GM12864 (cell line): ENCODE measurements at places on chromosomes 3 and 15.

DNA sequence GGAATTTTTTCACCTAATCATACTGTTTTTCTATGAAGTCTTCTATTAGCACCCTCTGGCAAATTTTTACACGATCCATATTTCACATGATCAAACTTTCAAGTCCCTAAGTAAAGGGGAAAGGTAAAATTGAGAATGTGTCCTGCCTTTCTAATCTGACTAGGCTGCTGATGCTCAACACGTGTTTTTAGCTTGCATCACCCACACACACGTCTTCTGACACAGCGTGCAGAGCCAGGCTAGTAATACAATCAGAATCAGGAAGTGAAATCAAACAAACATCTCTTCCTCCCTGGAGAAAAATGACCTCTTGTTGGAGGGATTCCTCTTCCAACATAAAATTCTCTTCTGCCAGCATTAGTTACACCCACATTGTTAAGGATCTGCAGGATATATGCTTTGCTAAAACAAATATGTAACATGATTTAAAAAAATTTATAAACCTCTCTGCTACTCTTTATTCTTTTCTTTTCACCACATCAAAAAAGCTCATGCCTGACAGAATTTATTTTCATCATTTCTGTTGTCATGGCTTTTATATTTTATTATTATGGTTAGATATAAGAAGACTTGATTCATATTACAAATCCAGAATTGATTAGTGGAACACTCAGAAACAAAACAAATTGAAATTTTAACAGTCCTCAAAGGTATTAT lies 122.4 kb downstream of the RAP2B start:
- DNase-seq = no peak

DNA sequence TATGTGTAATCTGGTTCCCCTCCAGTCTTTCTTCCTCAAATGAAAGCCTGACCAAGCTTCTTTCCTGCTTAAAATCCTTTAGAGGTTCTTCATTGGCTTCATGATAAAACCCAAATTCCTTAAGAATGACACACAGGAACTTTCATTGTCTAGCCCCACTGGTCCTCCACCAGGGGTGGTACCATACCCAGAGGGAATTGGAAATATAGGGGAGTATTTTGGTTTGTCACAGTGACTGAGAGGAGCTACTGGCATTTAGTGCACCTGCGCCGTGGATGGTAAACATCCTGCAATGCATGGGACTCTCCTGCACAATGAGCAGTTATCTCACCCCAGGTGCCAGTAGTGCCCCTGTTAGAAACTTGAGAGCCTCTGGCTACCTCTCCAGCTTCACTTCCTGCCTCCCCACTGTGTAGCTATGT lies 10.8 kb downstream of the ZWILCH start:
- no peak for DNase-seq

DNA sequence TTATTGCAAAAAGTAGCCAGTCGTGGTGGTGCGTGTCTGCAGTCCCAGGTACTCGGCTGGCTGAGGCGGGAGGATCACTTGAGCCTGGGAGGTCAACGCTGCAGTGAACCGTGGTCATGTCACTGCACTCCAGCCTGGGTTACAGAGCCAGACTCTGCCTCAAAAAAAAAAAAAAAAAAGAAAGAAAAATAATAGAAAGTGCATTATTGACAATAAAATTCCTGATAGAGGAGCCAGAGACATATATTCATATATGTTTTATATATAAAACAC lies 43.6 kb upstream of the PYDC2 start:
- DNase-seq = no peak

GRCh38 chr3:135621184-135621920 lies 344.2 kb upstream of the PPP2R3A start:
- no peak for DNase-seq

GRCh38 chr3:65796676-65797075 lies 242.0 kb downstream of the MAGI1 start:
- no peak for DNase-seq

DNA sequence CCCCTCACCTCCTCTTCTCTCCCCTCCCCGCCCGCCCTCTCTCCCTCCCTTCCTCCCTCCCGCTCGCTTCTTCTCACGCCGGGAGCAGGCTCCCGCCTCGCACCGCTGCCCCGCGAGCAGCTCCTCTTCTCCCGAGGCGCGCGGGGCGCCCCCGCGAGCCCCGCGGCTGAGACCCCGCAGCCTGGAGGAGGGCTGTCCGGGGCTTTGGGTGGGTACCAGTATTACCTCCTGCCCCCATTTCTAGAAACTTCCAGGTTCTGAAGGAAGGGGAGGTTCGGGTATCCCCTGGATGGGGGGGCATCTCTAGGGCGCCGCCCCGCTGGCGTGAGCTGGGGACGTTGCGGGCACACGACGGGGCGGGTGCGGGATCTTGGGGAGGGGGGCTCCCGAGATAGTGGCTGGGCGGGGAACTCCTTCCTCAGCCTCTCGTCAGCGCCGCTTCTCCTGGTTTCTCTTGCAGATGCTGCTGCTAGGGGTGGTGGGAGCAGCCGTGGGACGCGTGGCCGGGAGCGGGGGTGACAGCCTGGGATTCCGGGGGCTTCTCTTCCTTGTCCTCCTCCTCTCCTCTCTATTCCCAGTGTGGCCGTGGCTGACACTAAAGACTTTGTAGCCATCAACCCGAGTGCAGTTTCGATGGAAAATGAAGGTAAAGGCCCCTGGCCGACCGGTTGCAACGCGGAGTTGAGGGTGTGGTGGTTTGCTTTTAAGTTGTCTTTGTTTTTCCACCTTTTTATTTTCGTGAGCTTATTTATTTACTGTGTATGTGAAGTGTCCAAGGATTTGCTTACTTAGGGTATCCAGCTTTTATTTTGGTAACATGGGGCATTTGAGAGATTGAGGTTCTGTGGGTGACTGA lies 474 bp downstream of the ATP2C1 start:
- DNase-seq = no peak

DNA sequence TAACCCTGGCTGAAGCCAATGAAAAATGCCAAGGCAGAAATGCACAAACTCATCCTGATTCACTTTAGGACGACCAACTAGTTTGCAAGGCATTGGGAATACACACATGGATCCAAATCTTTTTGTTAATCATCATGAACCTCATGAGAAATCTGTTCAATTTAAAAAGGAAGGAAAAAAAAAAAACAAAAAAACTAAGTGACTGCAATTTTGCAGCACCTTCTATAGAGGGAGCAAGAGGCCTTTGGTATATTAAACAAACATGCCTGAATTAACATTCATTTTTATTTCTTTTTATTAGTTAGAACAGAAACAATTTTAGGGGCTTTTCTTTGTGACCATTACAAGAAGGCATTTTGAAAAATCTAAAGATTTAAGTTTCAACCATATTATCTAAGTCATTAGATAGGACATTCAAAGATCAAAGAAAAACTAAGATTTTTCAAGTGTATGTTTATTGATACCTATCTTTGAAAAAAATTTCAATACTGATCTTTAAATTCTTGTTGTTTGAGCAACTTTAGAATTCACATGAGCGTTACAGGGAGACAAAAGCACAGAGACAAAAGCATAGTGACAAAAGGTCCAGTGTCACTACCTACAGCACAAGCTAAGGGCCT lies 182.4 kb downstream of the CBLB start:
- DNase-seq = no peak

GRCh38 chr3:58534592-58535494 lies 2.1 kb downstream of the ACOX2 start:
- DNase-seq = no peak

- DNase-seq = no peak
These were observed 604 bp downstream of the KCTD6 start for GRCh38 chr3:58492494-58492905.

DNA sequence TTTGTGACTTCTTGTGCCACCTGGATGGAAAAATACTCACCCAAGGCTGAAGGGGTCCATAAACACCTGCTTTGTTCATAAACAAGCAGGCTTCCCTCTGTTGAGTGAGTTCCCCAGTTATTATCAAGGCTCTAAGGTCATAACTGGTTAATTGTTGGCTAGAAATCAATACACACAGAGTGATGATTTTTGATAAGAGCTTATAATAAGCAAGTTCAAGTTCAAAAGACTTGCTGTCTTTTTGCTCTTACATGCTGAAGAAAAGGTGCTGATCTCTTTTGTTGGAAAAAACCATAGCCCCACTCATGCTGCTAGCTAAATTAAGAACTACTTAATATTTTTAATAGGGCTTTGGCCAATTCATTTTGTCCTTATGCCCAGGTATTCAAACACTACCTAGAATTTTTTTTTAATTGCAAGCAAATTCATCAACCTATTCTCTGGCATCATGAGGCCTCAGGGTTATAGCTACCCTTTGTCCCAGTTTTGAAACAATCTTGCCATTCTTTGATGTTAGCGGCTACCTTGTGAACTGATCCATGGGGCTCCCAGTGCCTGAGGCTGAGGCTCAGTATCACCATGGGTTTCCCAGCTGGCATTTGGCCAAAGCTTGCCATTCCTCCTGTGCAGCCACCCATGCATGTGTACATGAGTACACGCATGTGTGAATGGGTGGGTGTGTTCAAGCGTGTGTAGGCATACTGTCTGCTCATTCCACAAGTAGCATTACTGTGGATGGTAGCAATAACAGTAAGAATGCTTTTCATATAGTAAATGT lies 127.6 kb upstream of the LPP start:
- no peak for DNase-seq

DNA sequence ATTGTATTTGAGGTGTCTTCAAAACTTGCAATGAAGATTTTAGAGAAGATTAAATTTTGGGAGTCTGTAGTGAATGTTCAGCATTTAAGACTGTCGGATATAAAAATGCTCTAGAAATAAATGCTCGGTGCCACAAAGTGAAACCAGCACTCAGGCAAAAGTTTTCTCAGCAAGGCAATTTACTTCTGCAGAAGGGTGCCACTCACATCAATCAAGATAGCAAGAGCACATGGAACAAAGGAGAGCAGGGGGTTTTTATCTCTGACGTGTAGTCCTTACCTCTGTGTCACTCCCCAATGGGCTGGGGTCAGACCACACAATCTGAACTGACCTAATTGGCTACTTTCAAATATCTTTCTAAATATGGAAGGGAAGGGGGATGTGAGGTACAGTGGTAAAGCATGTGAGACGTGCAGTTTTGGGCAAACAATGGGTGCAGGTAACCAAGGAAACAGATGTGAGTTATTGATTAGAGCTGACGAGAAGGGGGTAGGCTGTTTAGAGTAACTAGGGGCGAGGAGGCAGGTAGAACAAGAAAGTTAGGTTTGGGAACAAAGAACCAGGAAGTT lies 23.4 kb upstream of the FXR1 start:
- DNase-seq = no peak

GRCh38 chr15:89514596-89515406 lies 18.4 kb upstream of the RHCG start:
- no peak for DNase-seq

DNA sequence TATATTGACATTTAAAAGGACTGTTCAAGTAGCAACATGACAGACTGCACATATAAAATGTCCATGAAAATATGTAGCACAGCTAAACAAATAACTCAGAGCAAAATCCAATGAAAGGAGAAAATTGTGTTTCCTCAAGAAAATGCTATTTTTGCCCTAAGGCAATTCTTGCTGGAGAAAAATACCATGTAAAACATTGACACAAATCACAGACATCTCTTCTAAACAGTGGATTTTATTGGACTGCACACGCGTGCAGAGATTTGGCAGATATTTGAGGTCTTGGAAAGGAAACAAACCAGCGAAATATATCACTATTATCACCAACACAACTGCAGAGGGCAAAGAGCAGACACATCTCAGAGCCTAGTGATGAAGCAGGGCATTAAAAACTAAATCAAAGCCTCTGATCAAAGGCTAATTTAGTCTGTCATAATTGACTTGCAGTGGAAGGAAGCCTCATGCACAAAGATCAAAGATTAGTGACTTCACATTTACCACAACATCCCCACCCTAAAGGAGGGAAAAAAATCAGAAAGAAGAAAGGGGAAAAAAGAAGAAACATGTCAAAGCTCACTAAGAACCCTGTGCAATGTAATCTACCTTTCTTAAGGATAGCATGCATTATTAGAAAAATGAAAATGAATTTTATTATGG lies 52.4 kb downstream of the CHL1 start:
- no peak for DNase-seq

DNA sequence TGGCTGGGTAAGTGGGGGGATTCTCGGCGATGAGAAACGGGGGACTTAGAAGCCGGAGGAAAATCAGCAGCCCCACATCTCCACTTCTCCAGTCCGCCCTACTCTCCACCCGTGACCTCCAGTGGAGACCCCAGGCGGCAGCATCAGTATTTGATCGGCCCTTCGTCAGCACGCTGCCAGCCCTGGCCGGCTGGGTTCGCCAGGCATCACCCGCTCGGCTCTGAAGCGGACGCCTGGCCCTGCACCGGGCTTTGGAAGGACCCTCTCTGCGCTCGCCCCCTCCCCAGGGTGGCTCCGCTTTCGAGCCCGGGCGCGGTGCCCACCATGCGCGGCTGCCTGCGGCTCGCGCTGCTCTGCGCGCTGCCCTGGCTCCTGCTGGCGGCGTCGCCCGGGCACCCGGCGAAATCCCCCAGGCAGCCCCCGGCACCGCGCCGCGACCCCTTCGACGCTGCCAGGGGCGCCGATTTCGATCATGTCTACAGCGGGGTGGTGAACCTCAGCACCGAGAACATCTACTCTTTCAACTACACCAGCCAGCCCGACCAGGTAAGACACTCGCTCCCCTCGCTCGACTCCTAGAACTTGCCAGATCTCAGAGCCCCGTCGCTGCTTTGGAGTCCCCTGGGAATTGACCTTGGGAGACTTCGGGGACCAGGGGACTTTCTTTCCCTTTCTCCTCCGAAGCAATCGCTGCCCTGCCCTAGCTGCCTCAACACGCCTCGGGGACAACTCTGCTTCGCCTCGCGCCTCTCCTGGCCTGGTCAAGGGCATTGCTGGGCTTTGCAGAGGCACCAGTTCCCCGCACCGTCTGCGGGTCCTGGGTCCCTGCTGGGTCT lies 561 bp downstream of the SIDT1 start:
- no peak for DNase-seq

DNA sequence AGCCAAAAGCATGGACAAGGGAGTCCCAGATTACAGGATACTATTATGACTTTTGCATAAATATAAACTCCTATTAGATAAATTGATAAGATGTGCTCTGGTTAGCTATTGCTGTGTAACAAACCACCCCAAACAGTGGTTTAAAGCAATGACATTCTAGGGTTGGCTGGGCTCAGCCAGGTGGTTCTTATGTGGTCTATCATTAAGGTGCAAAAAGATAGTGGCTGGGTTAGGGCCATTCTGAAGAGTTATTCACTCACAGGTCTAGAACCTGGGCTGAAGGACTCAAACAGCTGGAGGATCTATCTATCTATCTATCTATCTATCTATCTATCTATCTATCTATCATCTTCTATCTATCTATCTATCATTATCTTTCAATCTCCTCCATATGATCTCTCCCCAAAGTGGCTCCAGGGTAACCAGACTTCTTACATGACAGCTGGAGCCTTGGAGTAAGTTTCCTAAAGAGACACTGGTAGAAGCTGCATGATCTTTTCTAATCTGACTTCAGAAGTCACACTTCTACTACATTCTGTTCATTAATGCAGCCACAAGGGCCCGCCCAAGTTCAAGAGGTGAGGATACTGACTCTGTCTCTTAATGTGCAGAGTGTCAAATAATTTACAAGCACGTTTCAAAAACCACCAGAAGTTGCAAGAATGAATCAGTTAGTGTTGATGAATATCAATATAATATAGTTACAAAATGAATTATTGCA lies 74.9 kb upstream of the XCR1 start:
- DNase-seq = no peak

- DNase-seq = no peak
These were observed 267.6 kb downstream of the FAM43A start for GRCh38 chr3:194953291-194953690.
